ENCODE measurements at places on chromosomes 5 and 9.

GRCh38 chr5:137923856-137924255 is 34.6 kb downstream of the PKD2L2 start:
- no peak for DNase-seq

DNA sequence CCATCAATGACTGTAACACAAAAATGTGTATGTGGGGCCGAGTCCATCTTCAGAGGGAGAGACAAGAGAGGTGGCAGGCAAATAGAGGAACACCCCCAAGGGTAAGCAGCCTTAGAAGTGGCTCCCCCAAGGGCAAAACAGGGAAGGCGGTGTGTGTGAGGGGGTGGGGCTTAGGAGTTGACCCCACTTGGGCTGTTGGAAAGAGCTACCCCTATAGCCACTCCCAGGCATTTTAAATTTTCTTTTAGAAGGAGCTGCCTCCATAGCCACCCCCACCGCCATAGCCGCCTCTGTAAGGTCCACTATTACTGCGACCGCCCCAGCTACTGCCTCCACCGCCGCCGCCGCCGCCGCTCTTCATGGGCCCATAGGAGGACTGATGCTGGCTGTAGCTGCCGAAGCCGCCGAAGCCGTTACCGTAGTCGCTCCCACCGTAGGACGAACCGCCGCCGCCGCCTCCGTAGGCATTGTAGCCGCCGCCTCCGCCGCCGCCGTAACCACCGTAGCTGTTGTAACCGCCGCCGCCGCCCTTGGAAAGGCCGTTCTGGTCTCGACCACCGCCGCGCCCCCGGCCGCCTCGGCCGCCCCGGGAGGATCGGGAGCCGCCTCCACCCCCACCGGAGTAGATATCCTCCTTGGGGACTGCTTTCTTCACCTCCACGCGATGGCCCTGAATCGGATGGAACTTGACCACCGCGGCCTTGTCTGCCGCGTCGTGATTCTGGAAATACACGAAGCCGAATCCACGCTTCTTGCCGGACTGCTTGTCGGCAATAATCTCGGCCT is 1.1 kb downstream of the HNRNPA0 start:
- peak; percentile 72 for DNase-seq

DNA sequence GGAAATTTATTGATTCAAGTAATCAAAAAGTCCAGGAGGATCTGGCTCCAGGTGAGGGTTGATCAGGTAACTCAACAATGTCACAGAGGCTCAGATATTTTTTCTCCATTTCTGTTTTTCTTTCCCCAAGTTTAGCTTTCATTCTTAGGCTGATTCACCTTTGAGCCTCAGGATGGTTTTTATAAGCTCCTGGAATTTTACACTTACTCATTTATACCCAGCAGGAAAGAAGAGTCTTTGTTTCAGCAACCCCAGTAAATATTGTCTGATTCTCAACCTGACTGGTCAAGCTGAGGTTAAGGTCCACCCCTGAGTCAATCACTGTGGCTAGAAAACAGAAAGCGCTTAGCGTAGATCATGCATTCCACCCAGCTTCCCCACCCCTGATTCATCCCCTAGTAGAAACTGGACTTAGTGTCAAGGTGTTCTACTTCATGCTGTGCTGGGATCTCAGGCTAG is 500.6 kb downstream of the KIF4B start:
- DNase-seq: no peak

- DNase-seq: no peak
These were observed 3.6 kb downstream of the IQGAP2 start for GRCh38 chr5:76406673-76407072.

DNA sequence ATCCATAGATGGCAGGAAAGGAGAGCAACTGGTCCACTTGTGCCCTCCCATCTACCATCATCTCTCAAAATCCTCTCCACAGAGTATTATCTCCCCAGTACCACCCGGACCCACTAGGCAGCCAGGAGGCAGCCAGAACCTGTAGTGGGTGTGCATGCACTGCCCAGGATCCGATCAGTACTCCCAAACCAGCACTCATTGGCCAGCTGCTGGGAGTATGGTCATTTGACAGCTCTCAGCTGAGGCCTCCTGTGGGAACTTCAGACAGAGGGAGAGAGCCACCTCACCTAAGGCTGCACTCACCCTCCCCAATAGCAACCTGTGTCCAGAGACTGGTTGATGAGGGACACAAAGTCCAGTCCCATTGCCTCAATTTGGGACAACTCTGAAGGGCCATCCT is 286.0 kb downstream of the TRIM36 start:
- DNase-seq: no peak

DNA sequence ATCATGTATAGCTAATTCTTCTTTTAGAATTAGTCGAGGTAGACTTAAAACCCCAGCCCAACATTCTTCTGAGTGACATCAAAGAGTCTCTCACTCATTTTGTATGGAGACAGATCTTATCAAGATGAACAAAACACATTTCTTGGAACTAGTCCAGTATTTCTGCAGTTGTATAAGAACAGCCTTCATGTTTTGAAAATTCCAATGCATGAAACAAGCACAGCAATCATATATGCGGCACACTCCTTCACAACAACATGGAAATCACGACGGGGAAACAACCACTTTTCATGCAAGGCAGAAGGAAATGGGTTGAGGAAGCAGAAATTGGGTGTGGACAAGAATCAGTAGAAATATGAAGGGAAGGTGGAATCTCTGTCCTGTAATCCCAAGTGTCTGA is 113.8 kb downstream of the PLK2 start:
- no peak for DNase-seq

GRCh38 chr5:112434641-112435040 is 15.6 kb upstream of the EPB41L4A start:
- no peak for DNase-seq

GRCh38 chr5:78592735-78593386 is 55.7 kb downstream of the LHFPL2 start:
- no peak for DNase-seq

GRCh38 chr9:15501179-15501578 is 9.6 kb downstream of the PSIP1 start:
- no peak for DNase-seq

GRCh38 chr5:174736777-174737176 is 12.4 kb downstream of the MSX2 start:
- no peak for DNase-seq

DNA sequence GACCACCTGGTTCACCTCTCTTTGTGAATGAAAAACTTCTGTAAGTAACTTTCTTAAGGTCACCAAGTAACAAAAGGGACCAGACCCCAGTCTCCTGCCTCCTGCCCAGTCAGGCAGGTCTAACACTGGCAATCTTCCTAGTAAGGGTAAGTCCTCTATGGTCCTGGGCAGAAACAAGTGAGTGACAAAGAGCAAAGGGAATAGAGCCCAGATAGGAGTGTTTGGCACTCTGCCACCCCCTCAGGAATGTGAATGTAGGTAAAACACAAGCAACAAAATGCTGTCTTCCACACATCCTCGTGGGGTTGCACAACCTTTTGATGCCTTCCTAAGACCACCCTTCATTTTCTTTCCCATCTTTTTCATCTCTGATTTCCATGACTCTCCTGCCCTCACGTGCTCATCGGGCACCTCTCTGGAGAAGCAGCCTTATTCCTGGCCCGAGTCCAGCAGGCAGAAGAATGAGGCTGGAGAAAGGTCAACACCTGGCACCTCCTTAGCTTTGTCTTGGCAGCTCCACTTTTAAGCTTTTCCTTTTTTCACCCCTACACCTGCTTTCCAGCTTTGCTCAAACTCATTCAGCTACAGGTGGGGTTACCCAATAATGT is 90.2 kb upstream of the LHFPL2 start:
- DNase-seq: no peak

- DNase-seq: no peak
These were observed 31.8 kb downstream of the MAP1B start for GRCh38 chr5:72138943-72139521.

DNA sequence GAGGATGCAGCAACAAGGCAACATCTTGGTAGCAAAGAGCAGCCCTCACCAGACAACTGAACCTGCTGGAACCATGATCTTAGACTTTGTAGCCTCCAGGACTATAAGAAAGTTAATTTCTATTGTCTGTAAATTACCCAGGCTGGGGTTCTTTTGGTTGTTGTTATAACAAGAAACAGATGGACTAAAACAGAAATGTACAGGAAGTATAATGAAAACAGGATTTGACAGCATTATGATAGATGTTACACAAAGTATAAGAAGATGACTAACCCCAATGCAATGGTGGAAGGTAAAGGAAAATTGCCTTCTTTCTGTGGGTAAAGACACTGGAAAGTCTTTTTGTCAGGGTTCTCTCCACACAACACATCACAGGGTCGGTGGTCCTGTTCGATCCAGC is 204.2 kb downstream of the SGCD start:
- DNase-seq: no peak

DNA sequence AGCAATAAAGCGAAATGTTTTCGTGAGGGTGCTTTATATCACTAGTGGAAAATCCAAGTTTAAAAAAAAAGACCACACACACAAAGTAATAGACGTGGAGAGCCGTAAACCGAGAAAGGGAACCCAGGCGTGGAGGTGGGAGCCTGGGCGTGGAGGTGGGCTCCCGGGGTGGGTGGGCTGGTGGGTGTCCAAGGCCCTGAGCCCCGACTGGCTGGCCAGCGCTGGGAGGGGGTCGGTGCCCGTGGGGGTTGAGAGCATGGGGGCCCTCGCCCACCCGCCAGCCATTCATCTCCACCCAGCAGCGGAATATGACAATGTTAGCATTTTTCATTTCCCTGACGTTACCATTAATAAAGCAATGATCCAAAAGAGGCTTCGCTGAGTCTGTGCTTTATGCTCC is 135.0 kb downstream of the MVB12B start:
- no peak for DNase-seq

DNA sequence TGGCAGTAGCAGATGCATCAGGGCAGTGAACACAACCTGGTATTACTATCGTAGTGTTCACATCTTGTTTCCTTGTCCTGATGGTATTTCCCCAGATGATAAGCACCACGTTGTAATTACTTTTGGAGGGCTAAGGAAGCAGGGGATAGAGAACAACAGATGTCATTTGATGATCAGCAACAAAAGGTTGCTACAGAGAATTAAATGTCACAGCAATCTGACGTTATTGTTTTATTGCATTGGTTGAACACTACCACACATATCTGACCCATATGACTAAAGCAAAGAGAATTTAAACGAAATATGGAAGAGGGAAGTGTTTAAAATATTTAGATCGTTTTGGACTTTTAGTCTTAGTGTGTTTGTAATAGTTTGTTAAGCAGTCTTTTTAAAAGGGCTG is 408.3 kb downstream of the SH3GL2 start:
- no peak for DNase-seq

GRCh38 chr9:86901511-86901910 is 45.8 kb downstream of the GAS1 start:
- DNase-seq: no peak

- peak; percentile 20 for DNase-seq
These were observed 246.7 kb downstream of the GAS1 start for GRCh38 chr9:86700629-86701028.

DNA sequence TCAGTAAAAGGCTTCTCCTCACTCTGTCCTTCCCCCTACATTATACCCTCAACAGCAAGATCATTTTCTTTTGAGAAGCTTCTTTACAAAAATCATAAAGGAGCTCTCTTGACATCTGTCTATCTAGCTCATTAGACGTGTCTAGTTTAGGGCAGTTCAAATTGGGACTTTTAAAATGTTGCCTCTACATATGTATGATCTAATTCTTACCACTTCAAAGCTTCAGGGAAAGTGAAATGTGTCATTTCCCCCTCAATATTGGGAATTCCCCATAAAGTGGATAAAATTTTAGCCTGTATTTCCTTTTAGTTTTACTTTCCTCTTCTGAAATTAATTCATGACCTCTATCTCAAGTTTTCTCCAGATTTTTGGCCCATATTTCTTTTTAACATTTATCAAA is 323.7 kb downstream of the ARRDC3 start:
- no peak for DNase-seq

GRCh38 chr5:61738446-61738845 is 406.4 kb downstream of the ZSWIM6 start:
- DNase-seq: no peak

GRCh38 chr9:109122726-109123621 is 3.2 kb upstream of the TMEM245 start:
- no peak for DNase-seq

GRCh38 chr5:83169571-83170337 is 92.4 kb downstream of the XRCC4 start:
- no peak for DNase-seq

- no peak for DNase-seq
These were observed 133.0 kb downstream of the GNA14 start for GRCh38 chr9:77514886-77515711.

GRCh38 chr9:113155911-113156588 is 5.2 kb downstream of the SLC31A2 start:
- no peak for DNase-seq

DNA sequence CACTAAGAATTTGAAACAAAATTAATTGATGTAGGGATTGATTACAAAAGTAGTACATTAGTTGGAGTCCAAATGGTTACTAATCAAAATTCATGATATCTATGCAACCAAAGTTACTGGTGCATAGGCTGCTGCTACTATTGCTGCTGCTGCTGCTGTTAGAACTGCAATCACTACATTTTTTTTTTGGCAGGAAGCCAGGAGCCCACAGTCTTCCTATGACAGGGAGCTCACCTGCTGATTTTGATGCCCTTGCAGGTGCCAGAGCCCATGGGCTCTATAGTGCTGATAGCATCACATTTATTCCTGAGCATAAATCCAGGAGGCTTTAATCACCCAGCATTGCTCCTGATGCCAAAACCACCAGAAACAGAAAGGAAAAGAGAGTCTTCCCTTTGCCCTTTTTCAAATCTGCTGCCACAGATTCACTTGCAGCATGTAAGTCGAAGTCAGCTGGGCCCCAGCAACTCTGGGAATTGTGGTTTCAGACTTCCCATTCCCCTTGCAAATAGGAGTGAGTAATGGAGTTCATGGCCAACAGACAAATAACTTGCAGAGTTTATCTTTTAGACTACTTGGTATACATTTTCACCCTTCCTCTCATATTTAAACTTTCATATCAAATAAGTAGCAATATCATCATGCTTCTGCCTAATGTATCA is 17.6 kb downstream of the SLCO6A1 start:
- DNase-seq: no peak

- no peak for DNase-seq
These were observed 13.4 kb upstream of the TXNDC8 start for GRCh38 chr9:110351009-110351467.

Data from left colon (tissue), 2 donors.